ENCODE measurements at places on chromosomes 6 and 20. TPM values are rescaled to one million over a fixed set of nuclear protein-coding genes. Genes with fewer than 3 reads are reported as not detected.

- H3K4me1 ChIP-seq = no peaks in the 10 kb centered on the region
- H3K27me3 ChIP-seq = no peaks in the 10 kb centered on the region
- H3K4me3 ChIP-seq = no peak overlapping the region
- H3K27ac ChIP-seq = no peak overlapping the region
- H3K36me3 ChIP-seq = no peaks in the 10 kb centered on the region
- DNase-seq = no peak
Measured at GRCh38 chr6:102438171-102438570, 1044.7 kb downstream of the GRIK2 start.

DNA sequence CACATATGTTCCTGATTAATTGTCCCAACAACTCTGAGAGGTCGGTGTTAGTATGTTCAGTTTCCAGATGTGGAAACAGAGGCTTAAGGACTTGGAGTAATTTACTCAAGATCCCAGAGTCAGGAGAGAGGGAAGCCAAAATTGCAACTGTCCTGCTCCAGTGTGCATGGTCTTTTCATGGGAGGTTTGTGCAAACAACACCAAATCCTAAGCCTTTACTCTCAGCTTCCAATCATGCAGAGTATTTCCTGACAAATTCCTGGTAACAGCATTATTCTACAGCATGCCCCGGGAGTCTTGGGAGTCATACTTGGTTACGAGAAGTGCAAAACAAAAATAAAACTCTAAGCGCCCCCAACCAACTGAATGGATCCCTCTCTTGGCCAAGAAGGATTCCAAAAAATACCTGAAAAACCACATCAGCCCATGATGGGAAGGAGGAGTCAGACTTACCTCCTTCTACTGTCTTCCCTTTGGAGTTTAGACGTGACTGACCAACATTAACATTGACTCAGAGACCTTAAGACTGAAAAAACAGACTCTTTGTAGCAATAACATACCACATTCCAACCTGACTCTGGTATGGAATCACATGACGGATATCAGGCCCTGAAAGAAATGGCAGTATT lies 30.8 kb upstream of the PPP1R3G start:
- H3K4me3 ChIP-seq = no peak overlapping the region
- H3K27me3 ChIP-seq = no peaks in the 10 kb centered on the region
- peaks cover 5% of the 10 kb centered on the region for H3K4me1 ChIP-seq
- no peak for DNase-seq
- H3K36me3 ChIP-seq = no peaks in the 10 kb centered on the region
- H3K27ac ChIP-seq = no peak overlapping the region

- H3K4me3 ChIP-seq = no peak overlapping the region
- DNase-seq = no peak
- H3K36me3 ChIP-seq = no peaks in the 10 kb centered on the region
- no peaks in the 10 kb centered on the region for H3K27me3 ChIP-seq
- H3K27ac ChIP-seq = no peak overlapping the region
Measured at GRCh38 chr6:54463354-54464024, 155.2 kb downstream of the TINAG start.

- H3K27me3 ChIP-seq = no peaks in the 10 kb centered on the region
- no peak overlapping the region for H3K27ac ChIP-seq
- no peaks in the 10 kb centered on the region for H3K36me3 ChIP-seq
- H3K4me1 ChIP-seq = no peaks in the 10 kb centered on the region
Measured at GRCh38 chr6:66126358-66126757, 419.3 kb upstream of the EYS start.

GRCh38 chr6:124757560-124757959 lies 204.7 kb upstream of the RNF217 start:
- no peaks in the 10 kb centered on the region for H3K36me3 ChIP-seq
- no peak overlapping the region for H3K27ac ChIP-seq
- H3K4me3 ChIP-seq = no peak overlapping the region

DNA sequence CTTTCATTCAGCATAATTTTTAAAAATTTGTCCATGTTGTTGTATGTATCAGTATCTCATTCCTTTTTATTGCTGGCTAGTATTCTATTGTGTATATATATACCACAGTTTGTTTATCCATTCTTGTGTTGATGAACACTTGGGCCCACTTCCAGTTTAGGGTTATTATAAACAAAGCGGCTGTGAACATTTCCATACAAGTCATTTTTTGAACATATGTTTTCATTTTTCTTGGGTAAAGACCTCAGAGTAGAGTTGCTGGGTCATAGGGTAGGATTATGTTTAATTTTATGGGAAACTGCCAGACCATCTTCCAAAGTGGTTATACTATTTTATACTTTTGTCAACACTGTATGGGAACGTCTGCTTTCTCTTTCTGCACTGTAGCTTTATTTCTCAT lies 55.3 kb downstream of the RBM24 start:
- no peak for DNase-seq
- H3K27me3 ChIP-seq = no peaks in the 10 kb centered on the region

DNA sequence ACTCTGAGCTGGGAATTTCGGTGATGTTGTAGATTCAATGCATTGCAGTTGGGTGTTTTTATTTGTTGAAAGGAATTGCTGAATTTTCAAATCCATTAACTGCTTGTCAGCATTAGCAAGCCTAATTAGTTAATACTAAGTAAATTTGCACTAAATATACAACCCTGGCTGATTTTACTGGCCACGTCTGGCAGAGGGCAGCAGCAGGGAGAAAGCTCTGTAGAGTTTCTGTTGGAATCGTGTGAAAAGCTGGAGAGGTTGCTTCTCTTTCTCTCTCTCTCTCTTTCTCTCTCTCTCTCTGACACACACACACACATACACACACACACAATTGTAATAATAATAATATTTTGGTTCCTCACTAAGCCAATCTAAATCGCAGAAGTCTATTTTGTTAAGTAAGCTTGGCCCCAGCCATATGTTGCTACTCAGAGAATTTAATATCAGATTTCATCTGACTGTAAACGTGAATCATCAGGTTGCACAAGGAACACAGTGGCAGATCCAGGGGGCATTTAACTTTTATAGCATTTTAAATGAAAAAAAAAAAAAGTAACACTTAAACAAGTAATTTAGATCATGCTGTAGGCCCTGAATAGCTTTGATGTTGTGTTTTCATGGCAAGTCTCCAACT lies 289.5 kb downstream of the ESR1 start:
- no peaks in the 10 kb centered on the region for H3K36me3 ChIP-seq
- H3K27ac ChIP-seq = no peak overlapping the region
- H3K4me3 ChIP-seq = no peak overlapping the region
- no peaks in the 10 kb centered on the region for H3K27me3 ChIP-seq

- H3K4me3 ChIP-seq = no peak overlapping the region
- no peak for DNase-seq
- no peaks in the 10 kb centered on the region for H3K36me3 ChIP-seq
- peak overlapping the region; percentile 61 for H3K27ac ChIP-seq
- peaks cover 50% of the 10 kb centered on the region for H3K4me1 ChIP-seq
Measured at GRCh38 chr6:16473184-16473907, 235.0 kb downstream of the GMPR start.

DNA sequence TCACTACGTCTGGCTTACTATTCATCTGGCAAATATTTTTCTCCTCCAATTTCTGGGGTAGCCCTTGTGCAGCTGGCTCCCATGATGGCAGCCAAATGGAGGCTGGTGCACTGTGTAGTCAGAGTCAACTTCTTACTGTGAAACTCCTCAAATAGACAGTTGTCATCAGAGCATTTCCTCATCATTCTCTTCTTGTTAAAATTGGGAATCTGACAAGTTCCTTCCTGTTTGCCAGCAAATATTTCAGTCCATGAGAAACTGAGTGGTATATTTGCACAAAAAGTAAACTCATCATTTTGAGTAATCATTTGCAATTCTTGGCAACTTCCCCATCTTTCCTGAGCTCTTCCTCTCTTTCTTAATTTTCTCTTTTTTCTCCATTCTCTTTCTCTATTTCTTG lies 394.9 kb upstream of the RGS17 start:
- no peaks in the 10 kb centered on the region for H3K36me3 ChIP-seq
- no peak overlapping the region for H3K4me3 ChIP-seq
- H3K27me3 ChIP-seq = no peaks in the 10 kb centered on the region
- no peak for DNase-seq
- no peak overlapping the region for H3K27ac ChIP-seq

DNA sequence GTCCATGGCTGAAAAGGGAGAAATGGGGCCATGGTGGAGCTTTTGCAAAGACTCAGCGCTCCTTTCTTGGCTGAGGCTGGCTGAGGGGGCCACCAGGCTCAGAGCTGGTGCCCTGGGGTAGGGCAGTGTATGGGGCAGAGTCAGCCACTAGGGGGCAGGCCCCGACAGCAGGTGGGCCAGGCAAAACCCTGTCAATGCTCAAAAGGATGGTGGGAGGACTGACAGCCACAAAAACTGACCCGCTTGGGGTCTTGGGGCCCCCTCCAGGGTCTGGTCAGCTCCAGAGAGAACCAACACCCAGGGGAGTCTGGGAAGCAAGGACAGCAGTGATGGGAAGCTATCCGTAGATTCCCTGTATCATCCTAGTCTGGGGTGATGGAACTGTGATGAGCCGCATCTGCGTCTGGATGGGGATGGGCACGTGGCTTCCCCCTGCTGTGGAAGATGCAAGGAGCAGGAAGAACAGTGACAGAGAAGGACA lies 306.9 kb downstream of the DHX35 start:
- no peaks in the 10 kb centered on the region for H3K36me3 ChIP-seq
- H3K27me3 ChIP-seq = no peaks in the 10 kb centered on the region
- H3K4me1 ChIP-seq = no peaks in the 10 kb centered on the region

DNA sequence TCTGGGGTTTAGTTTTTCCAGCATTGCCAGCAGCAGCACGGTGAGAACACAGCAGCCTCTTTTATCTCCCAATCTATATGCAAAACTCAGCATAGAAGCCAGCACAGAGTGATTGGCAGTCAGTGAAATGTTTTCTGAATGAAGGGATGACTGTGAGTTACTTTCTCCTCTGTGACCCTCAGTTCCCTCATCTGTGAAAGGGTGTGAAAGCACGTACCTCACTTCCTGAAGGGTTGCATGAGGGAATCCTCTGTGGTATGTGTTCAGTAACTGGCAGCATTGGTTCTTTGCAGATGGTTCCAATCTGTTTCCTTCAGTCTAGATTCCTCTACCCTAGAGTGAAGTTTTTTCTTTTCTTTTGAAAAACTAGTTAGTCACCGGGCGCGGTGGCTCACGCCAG lies 40.0 kb downstream of the EFCAB8 start:
- H3K4me3 ChIP-seq = no peak overlapping the region
- H3K4me1 ChIP-seq = no peaks in the 10 kb centered on the region
- no peak overlapping the region for H3K27ac ChIP-seq

GRCh38 chr6:34248198-34248726 lies 544 bp downstream of the SMIM29 start:
- peak; percentile 60 for DNase-seq
- peaks cover 11% of the 10 kb centered on the region for H3K4me1 ChIP-seq
- no peaks in the 10 kb centered on the region for H3K27me3 ChIP-seq
- H3K4me3 ChIP-seq = peak overlapping the region; percentile 85

- no peak overlapping the region for H3K4me3 ChIP-seq
- no peak for DNase-seq
- peaks cover 9% of the 10 kb centered on the region for H3K27me3 ChIP-seq
- H3K36me3 ChIP-seq = no peaks in the 10 kb centered on the region
- no peak overlapping the region for H3K27ac ChIP-seq
- peaks cover 17% of the 10 kb centered on the region for H3K4me1 ChIP-seq
Measured at GRCh38 chr20:40683221-40683893, 5.7 kb downstream of the MAFB start.

- H3K4me1 ChIP-seq = no peaks in the 10 kb centered on the region
- H3K27me3 ChIP-seq = no peaks in the 10 kb centered on the region
- no peak for DNase-seq
- H3K4me3 ChIP-seq = no peak overlapping the region
Measured at GRCh38 chr20:6421321-6422248, 298.8 kb upstream of the FERMT1 start.

Gene PSORS1C2
- total RNA-seq = not detected

Gene CST5
- total RNA-seq = not detected

Gene SASH1
- total RNA-seq = 41.7 TPM

Gene ZNF311
- total RNA-seq = 2.9 TPM
